ENCODE measurements at places on chromosomes 13 and 19.
A peak's percentile ranks its signal among the peaks of the same experiment; 100 is the strongest.

DNA sequence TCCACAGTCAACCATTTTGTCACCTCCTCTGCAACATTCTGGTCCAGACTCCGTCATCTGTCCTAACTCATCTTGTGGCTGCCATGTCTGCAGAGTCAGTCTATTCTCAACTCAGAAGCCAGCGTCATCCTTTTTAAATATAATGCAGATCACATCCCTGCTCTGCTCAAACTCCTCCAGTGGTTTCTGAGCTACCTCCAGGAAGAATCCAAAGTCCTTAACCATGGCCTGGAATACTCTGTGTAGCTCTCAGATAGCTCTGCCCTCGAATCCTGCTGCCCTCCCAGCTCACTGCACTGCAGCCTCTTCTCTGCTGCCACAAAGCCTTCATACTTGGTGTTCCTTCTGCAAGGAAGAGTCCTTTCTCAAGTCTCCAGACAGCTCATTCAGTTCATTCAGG, 190.8 kb downstream of the FOXO1 start:
- no peak for DNase-seq

GRCh38 chr13:96984051-96984508, 10.2 kb downstream of the OXGR1 start:
- DNase-seq = no peak

DNA sequence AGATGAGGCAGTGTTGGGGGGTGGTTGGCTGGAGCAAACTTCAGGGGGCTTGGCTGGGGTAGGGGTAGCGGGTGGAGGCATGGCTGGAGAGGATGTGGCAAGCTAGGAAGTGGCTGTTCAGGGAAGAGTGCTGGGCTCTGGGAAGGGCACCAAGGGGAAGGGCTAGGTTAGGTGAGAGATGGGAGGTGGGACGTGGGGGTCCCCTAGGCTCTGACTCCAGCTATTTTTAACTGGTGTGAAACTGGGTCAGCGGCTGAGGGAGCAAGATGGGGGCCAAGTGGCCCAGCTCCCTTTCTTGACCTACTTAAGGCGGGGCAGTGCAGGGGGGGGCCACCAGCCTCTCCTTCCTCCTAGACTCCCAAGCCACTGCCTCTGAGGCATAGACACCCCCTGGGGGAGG, 7.3 kb downstream of the KCNC3 start:
- DNase-seq = no peak

DNA sequence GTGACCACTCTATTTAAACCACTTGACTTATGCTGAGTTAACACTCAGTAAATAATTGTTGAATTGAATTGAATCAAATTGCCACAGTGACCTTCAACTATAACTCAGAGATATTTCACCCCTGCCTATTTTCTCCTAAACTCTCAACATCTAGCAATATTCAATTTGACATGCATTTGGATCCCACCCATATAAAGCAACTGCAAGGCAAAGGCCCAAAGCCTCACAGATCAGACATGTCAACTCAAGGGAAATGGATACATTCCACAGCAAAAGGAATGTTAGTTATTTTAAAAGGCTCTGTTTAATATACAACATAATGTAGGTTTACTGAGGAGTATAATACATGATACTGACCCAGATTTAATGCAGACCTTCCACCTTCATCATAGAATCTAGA, 107.4 kb downstream of the KCTD12 start:
- DNase-seq = no peak

- no peak for DNase-seq
Measured at GRCh38 chr13:21895779-21896178, 224.9 kb downstream of the FGF9 start.

DNA sequence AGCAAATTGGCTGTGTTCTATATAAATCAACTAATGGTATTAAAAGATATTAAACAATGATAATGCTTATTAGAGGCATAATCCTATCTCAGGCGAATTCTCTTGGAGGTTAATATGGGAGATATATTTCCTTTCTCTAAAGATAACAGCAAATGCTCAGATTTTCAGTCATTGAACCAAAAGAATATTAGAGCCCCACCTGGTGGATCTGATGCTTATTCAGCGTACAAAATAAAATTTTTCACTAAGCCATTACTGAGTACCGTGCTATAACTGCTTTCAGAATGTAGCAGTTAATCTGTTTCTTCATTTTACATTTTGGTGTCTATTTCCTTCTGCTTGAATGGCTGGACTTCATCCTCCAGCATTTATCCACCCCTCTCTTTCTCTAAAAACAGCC, 143.3 kb upstream of the IPO5 start:
- no peak for DNase-seq

DNA sequence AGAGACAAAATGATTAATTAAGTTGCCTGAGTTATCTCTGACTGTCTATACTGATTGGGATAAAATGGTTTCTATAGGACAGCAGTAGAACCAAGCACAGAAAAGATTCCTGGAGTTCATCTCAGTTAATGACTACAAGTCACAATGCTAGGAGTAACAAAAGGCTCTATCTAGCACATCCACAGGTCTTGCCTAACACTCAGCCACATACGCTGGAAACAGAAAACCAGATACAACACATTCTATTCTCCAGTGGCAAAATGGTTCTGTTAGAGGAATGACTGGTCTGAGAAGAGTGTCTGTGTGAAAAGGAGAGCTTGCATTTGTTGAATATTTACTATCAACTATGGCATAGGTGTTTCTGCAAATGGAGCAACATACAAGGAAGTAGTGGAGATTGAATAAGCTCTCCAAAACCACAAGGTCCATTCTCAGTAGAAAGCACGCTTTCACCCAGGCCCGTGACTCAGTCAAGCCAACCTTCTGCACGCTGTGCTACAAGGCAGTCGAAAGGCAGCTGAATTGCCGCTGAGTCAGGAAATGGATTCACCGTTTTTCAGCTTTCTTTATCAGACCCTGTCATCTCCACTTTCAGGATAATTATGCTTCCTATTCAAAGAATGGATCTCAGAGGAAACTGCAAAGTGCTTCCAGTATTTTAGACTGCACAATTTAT, 761.5 kb downstream of the EFNB2 start:
- DNase-seq = no peak

DNA sequence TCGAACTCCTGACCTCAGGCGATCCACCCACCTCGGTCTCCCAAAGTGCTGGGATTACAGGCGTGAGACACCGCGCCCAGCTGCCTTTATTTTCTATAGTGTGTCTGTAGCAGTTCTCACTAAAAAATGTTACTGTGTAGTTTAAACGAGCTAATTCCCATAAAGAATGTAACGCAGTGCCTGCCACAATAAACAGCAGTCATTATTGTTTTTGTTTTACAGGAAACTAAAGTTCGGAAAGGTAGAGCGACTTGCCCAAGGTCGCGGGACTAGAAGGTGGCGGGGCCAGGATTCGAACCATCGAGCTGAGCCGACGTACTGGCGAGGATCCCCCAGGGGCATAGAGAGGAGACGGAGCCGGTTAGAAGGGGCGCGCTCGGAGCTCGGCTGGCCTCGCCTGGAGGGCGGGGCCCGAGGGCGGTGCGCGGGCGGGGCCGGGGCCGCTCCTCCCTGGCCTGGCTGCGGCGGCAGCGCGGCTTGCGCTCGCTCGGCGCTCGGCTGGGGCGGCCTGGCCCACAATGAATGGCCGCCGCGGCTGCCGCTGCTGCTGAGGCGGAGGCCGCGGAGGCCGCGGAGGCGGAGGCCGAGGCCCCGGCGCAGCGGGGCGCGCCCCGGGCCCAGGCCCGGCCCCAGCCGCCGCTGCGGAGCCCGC, at the start of gene NACC1:
TSS of gene NACC1 (plus strand) at position 493 of the 652 bp plus-strand sequence. CDS start 16,944 bp downstream, outside the sequence.
- peak; percentile 80 for DNase-seq

GRCh38 chr13:106274551-106275203, 260.8 kb downstream of the EFNB2 start:
- DNase-seq = peak; percentile 36

DNA sequence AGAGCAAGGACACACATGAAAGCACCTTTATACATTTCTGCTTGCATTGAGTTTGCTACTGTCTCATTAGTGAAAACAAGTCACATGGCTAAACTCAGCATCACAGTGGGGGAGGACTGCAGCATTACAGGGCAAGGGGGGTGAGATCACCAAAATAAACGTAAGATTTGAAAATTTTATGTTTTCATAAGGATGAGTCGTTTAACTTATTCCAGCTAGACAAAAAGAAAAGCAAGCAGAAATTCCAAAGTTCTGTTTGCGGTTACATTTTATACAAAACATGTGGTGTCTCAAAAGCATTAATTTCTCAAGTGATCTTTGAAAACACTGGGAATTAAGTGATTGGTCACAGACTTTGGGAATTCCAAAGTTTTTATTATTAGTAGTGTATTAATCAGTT, 261.4 kb upstream of the RXFP2 start:
- DNase-seq = peak; percentile 70

- no peak for DNase-seq
Measured at GRCh38 chr13:83666141-83666540, 216.1 kb downstream of the SLITRK1 start.

DNA sequence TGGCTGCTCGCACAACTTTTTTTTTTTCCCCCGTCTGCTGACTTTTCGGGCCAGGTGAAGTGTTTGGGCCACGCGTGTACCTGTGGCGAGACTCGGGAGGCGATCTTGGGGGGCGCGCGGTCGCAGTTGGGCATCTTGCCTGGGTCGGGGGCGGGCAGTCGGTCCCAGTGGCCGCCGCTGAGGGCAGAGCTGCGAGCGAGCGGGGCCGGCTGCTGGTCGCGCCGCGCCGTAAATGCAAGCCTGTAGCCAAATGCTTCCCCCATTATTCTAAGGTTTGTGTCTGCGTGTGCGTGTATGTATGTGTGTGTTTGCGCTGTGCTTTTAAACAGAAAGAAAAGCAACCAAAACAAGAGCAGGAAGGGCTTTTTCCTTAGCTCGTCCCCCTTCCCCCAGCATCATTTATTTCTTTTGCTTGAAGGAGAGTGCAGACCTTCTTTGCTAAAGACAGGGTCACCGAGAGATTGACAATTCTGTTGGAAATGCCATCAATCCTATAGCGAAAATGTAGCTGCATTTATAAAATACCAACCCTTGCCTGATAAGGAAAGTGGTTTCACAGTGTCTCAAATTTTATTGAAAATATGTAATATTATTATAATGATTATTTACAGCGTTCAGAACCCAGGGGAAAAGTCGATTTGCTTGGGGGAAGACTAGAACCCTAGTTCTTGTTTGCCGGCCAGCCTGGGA, 143.2 kb upstream of the ZNF536 start:
- no peak for DNase-seq

- DNase-seq = no peak
Measured at GRCh38 chr13:99828123-99828522, 143.4 kb downstream of the ZIC5 start.

GRCh38 chr13:69485991-69486592, 621.5 kb upstream of the ATXN8OS start:
- DNase-seq = no peak

- peak; percentile 70 for DNase-seq
Measured at GRCh38 chr13:99307648-99308339, 595 bp upstream of the GPR183 start.

GRCh38 chr13:108615241-108615640, 14.2 kb upstream of the MYO16 start:
- no peak for DNase-seq

- DNase-seq = no peak
Measured at GRCh38 chr19:55857149-55857548, 20.8 kb downstream of the NLRP4 start.

DNA sequence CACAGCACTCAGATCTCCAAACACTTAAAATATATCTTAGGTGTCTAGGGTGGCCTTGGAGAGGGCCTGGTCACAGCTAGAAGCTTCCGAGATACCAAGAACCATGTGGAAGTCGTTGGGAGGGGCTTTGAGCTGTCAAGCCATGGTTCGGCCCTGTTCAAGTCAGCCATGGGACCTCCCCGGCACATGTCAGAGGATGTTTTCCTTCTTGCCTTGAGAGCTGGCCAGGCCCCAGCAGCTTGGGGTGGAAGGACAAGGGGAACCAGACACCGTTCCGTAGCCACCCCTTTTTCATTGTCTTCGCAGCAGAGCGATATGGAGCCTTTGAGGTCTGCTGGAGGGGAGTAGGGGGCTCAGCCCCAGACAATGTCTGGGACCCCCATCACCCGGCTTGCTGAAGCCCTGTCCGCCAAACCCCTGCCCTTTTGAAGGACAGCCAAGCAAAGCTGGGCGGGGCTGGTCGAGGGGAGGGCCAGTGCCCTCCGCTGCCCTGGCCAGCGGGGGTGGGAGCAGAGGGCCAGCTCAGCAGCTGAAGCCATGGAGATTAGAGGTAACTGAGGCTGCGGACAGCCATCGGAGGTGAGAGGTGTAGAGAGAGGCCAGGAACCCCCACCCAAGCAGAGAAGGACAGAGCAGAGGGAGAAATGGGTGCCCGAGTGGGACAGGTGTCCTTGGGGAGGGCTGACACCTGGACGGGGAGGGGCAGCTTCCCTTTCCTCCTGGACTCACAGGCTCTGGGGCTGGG, 435 bp downstream of the KLK11 start:
- DNase-seq = no peak

- DNase-seq = no peak
Measured at GRCh38 chr13:57862879-57863278, 231.3 kb downstream of the PCDH17 start.

DNA sequence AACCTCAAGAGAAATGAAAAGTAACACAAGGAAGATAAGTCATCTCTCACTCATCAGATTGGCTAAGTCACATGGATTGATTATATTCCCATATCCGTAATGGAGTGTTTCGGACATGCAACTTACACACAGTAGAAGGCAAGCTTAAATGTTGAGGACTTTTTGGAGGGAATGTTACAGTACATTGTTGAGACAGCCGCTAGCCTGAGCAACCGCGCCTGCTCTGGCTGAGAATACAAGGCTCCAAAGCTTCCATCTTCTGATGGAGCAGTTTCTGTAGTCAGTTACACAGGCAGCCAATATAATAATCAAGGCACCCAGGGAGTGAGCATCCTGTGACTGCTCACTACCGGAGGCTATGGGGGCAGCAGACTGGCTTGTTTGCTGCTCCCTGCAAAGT, 1.0 kb upstream of the CRYL1 start:
- DNase-seq = no peak

DNA sequence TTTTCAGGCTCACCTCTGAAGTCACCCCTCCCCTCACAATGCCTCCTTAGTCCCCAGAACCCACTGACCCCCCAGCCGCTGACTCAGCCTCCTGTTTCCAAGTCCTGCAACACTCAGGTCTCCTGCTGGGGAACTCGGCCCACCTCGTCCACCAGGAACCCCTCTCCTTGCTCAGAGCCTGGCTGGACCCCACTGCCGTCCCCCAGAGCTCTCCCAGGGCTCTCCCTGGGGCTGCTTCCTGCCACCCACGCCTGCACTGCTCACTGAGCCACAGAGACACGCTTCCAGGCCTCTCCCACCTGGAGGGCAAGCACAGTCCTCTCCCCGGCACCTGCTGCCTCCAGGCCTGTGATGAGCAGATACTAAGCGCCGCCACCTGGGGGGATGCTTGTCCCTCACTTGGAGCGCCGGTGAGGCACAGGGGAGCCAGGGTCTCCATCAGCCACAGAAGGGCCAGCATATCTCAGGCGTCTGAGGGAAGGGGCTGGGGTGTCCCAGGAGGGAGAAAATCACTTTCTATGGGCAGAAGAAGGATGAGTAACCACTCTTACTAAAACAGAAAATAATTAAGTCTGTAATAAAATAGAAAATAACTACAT, 53.8 kb downstream of the KLF2 start:
- no peak for DNase-seq

- no peak for DNase-seq
Measured at GRCh38 chr19:53912653-53913052, 3.6 kb downstream of the CACNG7 start.

GRCh38 chr19:41753159-41753558, 2.2 kb upstream of the CEACAM6 start:
- peak; percentile 5 for DNase-seq

- DNase-seq = no peak
Measured at GRCh38 chr13:47893527-47893926, 107.5 kb downstream of the SUCLA2 start.

All from stromal cell of bone marrow (primary cell).